ENCODE measurements at places on chromosomes 1 and 21.
A peak's percentile ranks its signal among the peaks of the same experiment; 100 is the strongest.

- no peak for DNase-seq
These were observed 10.9 kb downstream of the C1orf216 start for GRCh38 chr1:35707601-35708440.

- no peak for DNase-seq
These were observed 59.2 kb upstream of the EPS8L3 start for GRCh38 chr1:109822749-109823542.

- no peak for DNase-seq
These were observed 34.5 kb upstream of the SYNC start for GRCh38 chr1:32736812-32737791.

GRCh38 chr1:15660151-15660550, 24.0 kb upstream of the PLEKHM2 start:
- no peak for DNase-seq

- no peak for DNase-seq
These were observed 25.0 kb downstream of the PRDX6 start for GRCh38 chr1:173502104-173502503.

DNA sequence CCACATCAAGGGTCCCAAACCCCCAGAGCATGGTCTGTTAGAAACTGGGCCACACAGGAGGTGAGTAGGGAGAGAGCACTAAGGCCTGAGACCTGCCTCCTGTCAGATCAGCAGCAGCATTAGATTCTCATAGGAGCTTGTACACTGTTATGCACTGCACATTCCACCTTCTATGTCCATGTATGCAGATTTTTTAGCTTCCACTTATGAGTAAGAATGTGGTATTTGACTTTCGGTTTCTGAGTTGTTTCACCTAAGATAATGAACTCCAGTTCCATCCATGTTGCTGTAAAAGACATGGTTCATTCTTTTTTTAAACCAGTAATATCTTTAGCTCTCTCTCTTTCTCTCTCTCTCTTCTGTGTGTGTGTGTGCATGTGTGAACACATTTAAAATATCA, 663 bp upstream of the GBP6 start:
- DNase-seq = no peak

GRCh38 chr1:6235296-6235677, 477 bp downstream of the ICMT start:
- no peak for DNase-seq

DNA sequence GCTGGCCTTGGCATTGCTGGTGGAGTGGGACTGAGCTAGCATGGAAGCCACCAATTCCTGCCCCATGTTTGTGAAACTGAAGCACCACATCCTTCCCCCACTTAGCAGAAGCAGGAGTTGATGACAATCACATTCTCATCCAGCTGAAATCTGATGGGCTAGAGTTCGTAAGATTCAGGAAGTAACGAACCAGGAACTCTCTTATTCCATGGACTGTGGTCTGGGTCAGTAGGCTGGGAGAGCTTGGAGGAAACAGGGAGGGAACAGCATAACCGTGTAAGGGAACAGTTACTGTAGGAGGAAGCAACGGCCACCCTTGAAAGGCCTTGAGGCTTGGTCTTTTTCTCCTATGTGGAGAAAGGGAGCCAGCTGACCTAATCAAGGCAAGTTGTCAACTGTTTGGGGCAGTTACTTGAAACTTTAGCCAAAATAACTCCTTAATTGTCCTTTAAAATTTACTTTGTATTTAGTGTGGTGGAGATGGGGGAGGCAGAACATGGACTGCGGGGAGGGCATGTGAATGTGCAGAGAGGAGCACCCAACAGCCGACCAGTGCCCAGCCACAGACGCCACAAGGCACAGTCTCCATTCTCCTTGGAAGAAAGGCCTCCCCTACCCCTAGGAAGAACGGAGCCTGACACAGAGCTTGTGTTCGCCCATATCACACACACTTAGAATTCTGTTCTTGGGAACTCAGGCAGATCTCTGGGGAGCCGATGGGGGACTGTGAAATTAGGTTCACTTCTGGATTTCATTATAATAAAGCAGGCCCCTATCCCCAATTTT, 2.0 kb upstream of the COQ8A start:
- DNase-seq = no peak

- DNase-seq = no peak
These were observed 272.0 kb downstream of the BRINP3 start for GRCh38 chr1:190205713-190206112.

GRCh38 chr1:116986421-116987255, 14.9 kb upstream of the CD101 start:
- DNase-seq = no peak

- DNase-seq = no peak
These were observed 35.6 kb downstream of the MCOLN2 start for GRCh38 chr1:84961316-84961715.

DNA sequence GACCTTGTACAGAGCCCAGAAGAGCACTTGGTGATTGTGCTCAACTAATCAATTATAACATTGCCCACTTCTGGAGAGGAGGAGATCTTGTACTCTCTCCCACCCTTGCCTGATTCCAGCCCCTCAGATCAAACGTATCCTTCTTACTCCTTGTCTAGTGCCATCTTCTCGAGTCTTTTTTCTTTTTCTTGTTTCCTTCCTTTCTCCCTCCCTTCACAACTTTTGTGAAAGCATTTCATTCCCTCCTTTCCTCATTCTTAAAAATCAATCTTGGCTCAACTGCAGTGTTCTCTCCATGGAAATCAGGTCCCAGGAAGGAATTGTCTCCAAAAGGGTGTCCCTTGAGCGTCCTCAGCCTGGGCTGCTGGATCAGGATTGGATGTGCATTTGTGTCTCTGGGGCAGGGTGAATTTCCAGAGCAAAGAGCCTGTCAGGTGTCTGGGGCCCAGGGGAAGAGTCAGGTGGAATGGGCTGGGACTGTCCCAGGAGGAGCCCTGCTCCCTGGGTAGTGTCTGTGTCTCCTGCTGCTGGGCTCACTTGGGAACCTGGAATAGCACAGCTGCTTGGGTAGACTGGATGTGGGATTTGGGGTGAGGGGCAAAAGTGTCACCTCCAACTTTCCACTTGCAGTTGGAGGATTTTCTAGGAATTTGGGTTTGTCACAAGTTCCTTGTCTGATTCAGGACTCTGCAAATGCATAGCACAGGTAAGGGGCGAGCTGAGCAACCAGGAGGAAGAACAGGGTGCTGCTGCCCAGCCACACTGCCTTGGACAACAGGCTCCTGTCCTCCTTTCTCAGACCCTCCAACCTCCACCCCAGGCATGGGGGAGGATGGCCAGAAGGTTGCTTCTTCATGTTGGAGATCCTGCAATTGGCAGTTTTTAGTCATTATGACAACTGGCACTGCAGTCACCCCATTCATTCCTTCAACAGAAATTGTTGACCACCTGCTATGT, 3.3 kb downstream of the SOX13 start:
- DNase-seq = no peak

GRCh38 chr1:182515556-182515955, 65.6 kb downstream of the RGSL1 start:
- no peak for DNase-seq

DNA sequence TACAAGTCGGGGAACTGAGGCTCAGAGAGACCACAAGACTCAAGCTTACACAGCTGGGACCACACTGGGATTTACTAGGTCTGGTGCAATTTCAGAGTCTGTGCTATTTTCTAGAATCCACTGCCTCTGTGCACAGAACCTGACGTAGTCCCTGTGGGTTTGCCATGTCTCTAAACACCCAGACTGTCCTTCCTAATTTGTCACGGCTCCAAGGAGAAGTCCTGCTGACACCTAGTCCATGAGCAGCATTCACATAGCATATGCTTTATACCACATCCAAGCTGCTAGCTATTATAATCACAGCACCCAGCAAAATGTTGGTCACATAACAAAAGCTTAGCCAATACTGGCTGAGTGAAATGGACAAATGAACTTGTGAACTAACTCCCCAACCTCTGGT, 79.0 kb upstream of the HMGB4 start:
- DNase-seq = no peak

DNA sequence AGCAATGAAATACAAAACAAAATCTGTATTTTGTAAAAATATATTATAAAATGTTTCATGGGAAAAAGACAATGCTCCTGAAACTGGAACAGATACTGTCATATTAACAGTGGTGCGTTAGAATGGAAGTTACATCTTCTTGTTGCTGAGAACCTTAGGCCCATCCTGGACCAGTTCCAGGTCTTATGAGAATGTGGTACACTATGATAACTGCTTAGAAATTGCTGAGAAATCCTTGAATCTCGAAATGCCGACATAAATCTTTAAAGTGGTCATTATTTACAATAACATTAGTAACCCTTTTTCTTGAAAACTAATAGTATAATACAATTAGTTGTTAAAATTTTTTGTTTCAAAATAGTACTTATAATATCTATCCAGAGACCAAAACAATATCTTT, 747.9 kb upstream of the NCAM2 start:
- DNase-seq = no peak

GRCh38 chr21:44874497-44875315, 1.2 kb upstream of the PTTG1IP start:
- DNase-seq = no peak

GRCh38 chr1:210217482-210217881, 15.1 kb upstream of the SERTAD4 start:
- no peak for DNase-seq

- DNase-seq = no peak
These were observed 194.0 kb downstream of the TOMM20 start for GRCh38 chr1:234934611-234935033.

- no peak for DNase-seq
These were observed 326.1 kb upstream of the BEND5 start for GRCh38 chr1:49102752-49103151.

DNA sequence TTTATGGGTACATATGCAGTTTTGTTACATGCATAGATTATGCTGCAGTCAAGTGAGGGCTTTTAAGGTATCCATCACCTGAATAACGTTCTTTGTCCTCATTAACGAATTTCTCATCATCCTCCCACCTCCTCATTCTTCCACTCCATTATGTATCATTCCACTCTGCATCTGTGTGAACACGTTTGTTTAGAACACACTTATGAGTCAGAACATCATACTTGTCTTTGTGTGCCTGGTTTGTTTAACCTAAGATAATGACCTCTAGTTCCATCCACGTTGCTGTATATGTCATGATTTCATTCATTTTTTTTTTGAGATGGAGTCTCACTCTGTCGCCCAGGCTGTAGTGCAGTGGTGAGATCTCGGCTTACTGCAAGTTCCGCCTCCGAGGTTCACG, 6.7 kb upstream of the MPC2 start:
- DNase-seq = no peak

DNA sequence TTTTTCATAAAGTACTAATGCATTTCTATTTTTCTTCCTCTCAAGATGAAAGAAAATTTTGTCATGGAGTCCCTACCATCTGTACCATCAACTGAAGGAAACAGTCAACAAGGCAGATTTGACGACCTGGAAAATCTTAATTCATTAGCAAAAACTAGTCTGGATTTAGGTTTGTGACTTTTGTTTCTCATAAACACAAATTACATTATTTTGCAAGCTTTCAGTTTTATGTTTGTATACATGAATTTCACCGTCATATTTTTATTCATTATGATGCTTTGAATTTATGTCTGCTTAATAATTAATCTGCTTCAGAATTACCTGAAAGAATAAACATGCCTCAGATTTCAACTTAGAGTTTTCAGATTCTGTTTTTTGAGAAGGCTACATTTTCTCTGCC, 132.9 kb downstream of the PATJ start:
- DNase-seq = no peak

- no peak for DNase-seq
These were observed 19.4 kb downstream of the LRRC41 start for GRCh38 chr1:46284058-46284457.

GRCh38 chr1:81406292-81406999, 394.3 kb upstream of the ADGRL2 start:
- DNase-seq = no peak

DNA sequence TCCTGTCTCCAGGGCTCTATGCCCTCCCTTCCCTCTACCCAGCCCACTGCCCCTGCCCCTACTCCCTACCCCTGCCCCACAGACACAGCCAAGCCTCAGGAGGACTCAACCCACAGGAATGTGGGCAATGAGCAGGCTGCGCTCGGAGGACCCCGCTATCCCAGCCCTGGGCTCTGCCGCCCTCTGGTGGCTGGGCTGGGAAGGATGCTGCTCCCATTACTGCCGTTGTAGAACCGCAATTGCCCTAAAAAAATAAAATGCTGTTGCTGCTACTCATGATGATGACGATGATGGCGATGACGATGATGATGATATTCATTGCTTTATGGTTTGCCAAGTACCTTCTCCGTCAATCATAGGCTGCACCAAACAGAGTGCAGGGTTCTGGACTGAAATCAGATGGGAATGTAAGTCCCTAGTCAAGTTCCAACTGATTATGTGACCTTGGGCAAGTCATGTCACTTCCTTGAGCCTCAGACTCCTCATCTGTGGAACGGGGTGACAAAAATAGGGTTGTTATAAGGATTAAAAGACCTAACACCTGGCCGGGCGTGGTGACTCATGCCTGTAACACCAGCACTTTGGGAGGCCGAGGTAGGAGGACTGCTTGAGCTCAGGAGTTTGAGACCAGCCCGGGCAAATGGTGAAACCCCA, 24.6 kb downstream of the ARHGEF19 start:
- DNase-seq = peak; percentile 69

DNA sequence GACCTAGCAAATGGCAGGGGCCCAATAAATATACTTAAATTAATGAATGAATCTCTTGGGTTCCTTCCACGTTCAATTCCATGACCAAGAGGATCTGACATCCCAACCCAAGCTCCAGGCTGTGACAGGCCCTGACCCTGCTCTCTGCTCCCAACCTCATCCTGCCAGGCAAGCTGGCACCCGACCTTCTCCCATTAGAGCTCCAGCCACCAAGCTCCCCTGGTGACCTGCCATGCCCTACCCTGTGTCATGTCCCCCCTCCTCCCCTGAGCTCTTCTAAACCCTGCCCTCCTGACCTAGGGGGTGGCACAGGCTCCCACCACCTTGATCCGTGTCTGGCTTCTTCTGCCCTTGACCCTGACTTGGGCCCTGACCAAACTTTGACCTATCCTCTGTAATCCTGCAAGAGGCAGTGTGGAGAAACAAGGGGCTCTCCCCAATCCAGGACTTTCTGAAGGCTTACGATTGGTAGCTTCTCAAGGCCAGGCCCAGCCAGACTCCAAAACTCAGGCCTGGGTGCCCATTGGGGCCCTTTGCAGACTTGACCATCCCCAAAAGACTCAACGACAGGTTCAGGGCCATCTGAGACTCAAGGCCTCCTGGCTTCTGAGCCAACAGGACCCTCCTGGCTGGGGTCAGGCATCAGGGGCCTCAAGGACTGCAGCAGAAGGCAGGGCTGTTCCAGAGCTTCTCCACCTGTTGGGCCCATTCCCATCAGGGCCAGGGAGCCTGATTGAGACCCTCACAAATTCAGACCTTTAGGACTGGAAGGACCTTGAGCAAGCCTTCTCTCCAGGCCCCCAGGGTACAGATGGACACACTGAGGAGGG, 249.0 kb downstream of the PTPRU start:
- no peak for DNase-seq

- DNase-seq = no peak
These were observed 34.6 kb upstream of the ADAMTS5 start for GRCh38 chr21:27001526-27001925.
